Stimulated activated effector memory CD8-positive, alpha-beta T cell treated with anti-CD3 and anti-CD28 coated beads, Interleukin-12 subunit alpha, Interleukin-12 subunit beta, amount 100 ng/mL, for 72 hours (primary cell): ENCODE measurements at places on chromosomes 3 and 15.

GRCh38 chr15:57920911-57921310, 144.6 kb downstream of the ALDH1A2 start:
- DNase-seq: no peak

- DNase-seq: no peak
Observed at GRCh38 chr3:138803006-138803653, 31.6 kb downstream of the PIK3CB start.

DNA sequence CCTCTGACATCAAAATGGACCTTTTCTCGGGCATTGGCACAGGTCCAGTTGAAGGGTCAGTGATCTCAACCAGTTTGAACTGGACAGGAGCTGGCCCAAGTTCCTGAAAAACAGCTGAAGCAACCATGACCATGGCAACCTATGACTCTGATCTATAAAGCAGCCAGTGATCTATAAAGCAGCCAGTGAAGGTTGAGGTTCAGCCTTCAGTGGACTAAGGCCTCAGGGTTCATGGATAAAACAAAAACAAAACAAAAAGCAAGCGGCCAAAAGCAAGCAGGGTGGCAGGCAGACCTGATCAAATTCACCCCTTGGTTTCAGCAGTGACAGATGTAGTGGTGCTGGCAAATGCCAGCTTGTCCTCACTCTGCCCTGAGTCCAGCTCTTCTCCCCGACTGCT, 10.0 kb upstream of the CHRNB4 start:
- DNase-seq: no peak

DNA sequence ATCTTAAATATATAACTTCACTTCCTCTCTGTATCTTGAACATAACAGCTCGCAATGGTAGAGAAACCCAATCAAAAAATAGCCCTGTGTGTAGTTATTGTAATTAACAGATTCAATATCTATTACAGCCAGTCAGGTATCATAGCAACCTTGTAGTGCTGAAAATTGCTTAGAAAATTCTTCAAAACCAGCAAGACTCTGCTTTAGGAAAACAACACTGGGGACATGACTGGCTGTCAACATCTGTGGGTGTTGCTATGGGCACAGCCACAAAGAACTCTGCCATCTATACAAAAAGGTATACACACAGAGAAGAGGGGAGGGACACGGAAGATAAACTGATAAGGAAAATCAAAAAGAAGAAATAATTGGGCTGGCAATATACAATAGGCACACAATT, 101.2 kb downstream of the WDR72 start:
- DNase-seq: no peak

- no peak for DNase-seq
Observed at GRCh38 chr3:191366675-191367074, 36.3 kb upstream of the UTS2B start.

- DNase-seq: no peak
Observed at GRCh38 chr15:42427429-42428223, 63.3 kb downstream of the ZNF106 start.

GRCh38 chr3:123431007-123431657, 17.8 kb downstream of the ADCY5 start:
- no peak for DNase-seq

DNA sequence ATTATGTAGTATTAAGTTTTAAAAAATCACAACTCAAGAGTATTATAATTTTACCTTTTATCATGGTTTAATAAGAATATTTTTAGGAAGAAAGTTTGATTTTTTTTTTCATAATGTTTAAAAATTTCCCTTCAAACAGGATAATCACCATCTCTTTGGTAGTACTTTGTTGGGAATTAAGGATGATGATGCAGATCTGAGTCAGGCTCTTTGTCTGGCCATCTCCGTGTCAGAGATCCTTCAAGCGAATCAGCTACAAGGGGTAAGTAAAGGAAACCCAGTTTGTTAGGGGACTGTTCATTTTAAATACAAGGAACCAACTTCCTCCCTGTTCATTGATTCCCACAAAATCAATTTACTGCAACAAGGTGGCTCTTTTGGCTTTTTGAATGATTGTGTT, 36.8 kb upstream of the NIT2 start:
- DNase-seq: no peak

- no peak for DNase-seq
Observed at GRCh38 chr3:139764069-139764905, 86.5 kb upstream of the NMNAT3 start.

GRCh38 chr3:64105816-64106215, 82.5 kb upstream of the PSMD6 start:
- DNase-seq: no peak

GRCh38 chr15:91183596-91183995, 83.5 kb downstream of the SV2B start:
- DNase-seq: no peak

- DNase-seq: no peak
Observed at GRCh38 chr3:38541806-38542205, 45.7 kb downstream of the EXOG start.

GRCh38 chr3:182214416-182214815, 502.7 kb downstream of the SOX2 start:
- DNase-seq: no peak

GRCh38 chr3:58617338-58617761, 40.2 kb upstream of the FAM107A start:
- DNase-seq: no peak

DNA sequence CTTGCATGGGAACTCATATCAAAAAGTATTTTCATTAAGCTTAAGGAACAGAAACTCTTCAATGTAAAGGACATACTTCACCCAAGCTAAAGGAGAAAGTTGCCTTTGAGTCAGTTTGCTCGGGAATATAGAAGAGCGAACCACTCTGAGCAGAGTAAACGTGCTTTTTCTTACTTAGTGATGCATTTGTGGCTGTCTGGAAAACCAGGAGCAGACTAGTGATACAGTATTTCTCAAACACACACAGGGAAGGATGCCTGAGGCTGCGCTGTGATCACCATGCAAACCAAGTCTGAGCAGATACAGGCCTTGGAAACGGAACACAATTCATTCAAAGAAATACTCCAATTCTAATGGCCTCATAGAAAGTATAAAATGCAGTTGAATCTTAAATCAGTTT, 121.0 kb upstream of the CDIN1 start:
- no peak for DNase-seq

DNA sequence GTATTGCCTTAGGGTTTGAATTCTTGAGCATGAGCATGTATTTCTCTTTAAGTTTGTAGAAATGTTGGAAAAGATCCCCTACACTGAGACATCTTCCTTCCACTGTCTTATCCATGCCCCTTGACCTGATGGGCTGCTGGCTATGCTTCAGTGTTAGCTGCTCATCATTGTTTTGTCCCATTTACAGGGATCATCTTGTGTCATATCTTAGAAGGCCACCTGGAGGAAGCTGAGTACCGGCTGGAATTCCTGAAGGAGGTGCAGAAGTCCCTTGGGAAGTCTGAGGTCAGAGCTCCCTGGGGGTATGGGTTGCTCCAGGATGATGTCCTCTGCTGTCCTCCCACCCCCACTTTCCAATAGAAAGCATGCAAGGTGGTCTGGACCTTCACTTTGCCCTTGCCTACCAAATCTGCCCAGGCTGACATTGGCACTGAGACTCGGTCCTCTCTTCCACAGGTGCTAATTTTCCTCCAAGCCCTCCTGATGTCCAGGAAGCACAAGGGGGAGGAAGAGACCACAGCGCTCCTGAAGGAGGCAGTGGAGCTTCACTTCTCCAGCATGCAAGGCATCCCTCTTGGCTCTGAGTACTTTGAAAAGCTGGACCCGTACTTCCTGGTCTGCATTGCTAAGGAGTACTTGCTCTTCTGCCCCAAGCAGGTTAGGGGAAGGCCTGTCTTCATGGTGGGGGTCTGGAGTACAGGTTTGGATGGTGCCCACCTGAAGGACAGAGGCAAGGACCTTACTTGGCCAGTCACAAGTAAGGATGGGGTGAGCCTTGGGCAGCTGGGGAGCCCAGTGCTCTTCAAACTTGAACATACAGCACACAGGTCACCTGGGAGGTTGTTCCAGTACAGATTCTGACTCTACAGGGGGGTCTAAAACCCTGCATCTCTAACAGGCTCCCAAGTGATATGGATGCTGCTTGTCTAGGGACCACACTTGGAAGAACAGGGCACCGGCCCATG, 17.7 kb downstream of the TTC21A start:
- no peak for DNase-seq
